GM03348 (cell line): ENCODE measurements at places on chromosomes 1 and 21.
A peak's percentile ranks its signal among the peaks of the same experiment; 100 is the strongest.

DNA sequence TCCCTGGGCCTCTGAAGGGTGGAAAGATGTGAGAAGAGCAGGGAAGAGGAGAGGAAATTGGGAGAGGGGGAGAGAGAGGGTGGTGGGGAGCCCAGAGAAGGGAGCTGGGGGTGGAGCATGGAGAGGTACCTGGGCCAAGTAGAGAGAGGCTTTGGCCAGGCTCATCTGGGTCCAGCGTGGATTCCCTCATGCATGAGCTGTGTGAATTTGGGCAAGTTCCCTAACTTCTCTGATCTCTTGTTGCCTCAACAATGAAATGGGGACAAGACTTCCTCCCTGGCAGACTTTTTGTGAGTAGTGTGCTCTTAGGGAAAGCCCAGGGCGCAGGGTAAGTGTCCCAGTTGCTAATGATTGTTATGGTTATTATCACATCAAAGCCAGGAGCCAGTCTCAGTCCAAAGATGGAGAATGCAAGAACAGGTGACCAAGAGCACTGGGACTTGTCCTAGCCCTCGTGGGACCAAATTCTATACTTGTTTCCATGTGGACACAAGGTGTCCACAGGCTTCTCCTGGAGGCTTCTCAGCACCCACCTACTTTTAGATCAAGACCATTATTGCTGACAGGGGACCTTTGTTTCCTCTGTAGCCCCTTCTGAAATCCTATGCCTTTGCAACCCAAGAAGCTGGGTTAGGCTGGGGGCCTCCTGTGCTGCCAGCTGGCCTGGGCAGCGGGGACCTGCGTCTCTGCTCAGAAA is 13.9 kb downstream of the IL6R start:
- DNase-seq: no peak

- DNase-seq: no peak
Measured at GRCh38 chr1:91381844-91382243, 22.8 kb downstream of the HFM1 start.

DNA sequence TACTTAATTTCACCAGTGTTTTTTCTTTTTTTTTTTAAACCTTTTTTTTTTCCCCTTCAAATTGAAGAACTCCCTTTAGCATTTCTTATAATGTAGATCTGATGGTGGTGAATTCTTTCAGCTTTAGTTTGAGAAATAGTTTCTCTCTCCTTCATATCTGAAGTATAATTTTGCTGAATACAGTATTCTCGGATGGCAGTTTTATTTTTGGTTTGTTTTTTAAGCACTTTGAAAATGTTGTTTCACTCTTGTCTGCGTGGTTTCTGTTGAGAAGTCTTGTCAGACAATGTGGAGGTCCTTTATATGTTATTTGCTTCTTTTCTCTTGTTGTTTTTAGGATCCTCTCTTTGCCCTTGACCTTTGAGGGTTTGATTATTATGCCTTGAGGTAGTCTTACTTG is 135.1 kb downstream of the RPS6KC1 start:
- DNase-seq: no peak

DNA sequence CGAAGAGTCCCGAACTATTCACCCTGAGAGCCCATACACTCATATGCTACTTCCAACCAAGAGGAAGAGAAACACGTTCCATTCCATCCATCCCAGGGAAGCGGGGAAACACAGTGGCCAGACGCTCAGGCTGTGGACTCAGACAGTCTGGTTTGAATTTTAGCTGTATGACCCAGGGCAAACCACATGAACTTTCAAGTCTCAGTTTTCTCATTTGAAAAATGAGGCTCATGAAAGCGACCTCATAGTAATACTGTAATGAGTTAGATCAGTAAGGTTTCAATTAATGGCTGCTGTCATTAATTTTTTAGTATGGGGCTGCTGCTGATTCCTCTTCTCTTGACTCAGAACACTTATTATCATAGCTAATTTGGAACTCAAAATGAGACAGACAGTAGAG is 1.5 kb downstream of the FCRL4 start:
- no peak for DNase-seq

DNA sequence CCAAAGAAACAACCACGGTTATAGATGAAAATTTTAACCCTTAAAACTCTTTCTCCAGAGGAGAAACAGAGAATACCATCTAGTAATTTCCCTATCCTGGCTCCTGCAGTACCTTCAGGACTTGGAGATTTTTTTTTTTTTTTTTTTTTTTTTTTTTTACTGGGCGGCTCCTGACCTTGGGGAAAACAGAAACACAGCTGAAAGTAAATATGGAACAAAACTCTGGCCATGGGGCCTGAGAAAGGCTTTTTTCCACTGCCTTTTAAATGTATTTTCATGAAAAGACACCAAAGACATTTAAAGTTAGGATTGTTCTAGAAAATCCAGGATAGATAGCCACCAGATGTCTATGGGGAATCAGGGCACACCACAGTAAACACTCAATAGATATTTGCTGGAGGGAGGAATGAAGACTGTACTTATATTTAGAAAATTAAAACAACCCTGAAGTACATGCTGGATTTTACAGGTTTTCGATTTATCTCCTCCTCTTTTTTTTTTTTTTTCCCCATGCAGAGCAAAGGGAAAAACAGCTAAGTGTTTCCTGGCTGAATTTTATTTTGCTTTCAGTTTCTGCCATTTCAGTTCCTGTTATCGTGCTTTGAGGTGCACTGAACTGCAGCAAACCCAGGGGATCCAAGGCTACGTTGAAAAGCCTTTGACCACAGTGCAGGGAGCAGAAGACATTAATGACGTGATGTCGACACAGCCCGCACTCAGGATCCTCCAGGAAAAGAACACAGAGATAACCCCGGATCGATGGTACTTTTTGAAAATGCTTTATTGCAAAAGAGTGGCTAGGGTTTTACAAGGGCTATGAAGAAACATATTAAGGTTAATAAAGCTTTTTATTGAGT is 35.7 kb upstream of the CNN3 start:
- DNase-seq: peak; percentile 38

DNA sequence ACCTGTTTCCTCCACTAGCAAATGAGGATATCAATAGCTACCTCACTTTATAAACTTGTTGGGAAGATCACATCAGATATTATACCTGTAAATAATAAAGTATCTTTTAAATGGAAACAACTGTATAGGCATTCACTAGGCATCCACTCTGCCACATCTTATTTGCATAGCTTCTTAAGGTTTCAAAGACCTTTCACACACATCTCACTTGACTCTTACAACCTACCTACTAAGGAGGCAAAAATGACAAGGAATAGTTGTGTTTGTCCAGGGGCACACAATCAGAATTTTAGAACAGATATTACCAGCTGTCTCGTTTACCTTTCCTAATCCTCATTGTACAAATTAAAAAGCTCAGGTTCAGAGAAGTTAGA is 51.5 kb downstream of the VANGL2 start:
- no peak for DNase-seq

DNA sequence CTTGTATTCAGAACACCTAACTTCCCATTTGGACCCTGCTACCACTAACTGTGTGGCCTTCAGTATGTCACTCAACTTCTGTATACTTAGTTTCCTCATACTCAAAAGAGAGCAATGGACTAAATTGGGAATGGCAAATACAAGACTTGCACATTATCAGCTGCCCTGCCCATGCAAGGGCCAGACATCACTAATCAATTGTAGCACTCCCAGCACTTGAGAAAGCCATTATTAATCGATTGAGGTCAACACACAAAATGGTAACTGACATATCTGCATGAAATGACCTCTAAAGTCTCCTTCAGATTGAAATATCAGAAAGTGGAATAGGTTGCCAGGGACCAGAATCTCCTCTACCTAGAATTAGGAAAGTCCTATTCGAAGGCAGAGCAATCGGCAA is 59.2 kb downstream of the MT1HL1 start:
- no peak for DNase-seq

GRCh38 chr1:152495066-152495675 is 15.4 kb upstream of the LCE5A start:
- DNase-seq: peak; percentile 54

- no peak for DNase-seq
Measured at GRCh38 chr1:208055535-208055934, 144.6 kb upstream of the CD34 start.

DNA sequence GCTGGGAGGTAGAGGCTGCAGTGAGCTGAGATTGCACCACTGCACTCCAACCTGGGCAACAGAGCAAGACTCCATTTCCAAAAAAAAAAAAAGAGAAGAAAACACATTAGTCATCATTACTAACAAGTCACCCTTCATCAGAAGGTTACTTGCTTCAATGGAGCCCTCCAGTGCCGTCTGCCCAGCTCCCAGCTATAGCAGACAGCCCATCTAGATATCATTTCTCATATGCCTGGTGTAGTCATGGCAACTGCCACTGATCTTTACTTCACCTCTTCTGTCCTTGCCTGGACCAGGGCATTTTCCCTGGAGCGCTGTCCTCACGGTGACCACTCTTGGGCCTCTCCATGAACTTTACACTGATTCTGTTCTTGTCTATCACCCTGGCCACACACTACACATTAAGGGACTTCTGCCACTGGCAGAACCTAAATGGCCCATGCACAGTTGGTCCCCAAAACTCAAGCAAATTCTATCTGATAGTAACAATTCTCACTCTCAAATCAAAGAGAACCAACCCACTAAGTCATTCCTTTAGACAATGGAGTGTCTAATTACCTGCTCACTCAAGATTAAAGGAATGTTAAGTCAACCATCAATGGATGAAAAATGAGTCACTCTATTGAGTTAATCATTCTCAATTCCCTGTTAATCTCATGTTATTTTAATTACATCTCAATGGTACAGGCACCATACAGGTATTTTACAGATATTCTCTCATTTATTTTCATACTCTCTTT is 12.9 kb downstream of the GPA33 start:
- no peak for DNase-seq

DNA sequence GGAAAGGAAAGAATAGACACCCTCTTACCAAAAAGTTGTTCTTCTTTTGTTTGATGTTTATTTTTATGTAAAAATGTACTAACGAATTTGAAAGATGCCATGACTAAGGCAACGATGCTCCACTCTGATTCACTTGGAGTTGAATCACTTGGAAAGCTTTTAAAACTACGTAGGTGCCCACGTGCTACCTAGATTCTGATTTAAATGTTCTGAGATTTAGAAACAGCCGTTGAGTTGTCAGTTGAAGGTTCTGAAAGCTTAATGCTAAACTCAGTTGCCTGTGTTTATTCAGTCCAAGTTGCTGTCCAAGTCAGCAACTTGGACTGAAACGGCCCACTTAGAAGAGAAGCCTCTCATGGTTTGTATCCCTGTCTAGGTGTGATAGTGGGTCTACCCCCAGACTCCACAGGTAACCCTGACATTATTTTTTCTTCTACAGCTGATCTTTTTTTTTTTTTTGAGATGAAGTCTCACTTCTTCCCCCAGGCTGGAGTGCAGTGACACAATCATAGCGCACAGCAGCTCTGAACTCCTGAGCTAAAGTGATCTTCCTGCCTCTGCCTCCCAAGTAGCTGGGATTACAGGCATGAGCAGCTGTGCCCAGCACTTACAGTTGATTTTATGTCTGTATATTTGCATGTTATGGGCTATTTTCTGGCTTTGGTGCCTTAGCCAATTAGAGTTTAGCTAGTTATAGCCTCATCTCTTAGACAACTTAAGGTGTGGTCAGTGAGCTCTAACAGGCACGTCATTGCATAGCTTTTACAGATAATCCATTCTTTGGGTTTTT is 1.4 kb upstream of the VAMP4 start:
- DNase-seq: peak; percentile 52

- peak; percentile 33 for DNase-seq
Measured at GRCh38 chr21:31921079-31921478, 48.3 kb downstream of the HUNK start.

DNA sequence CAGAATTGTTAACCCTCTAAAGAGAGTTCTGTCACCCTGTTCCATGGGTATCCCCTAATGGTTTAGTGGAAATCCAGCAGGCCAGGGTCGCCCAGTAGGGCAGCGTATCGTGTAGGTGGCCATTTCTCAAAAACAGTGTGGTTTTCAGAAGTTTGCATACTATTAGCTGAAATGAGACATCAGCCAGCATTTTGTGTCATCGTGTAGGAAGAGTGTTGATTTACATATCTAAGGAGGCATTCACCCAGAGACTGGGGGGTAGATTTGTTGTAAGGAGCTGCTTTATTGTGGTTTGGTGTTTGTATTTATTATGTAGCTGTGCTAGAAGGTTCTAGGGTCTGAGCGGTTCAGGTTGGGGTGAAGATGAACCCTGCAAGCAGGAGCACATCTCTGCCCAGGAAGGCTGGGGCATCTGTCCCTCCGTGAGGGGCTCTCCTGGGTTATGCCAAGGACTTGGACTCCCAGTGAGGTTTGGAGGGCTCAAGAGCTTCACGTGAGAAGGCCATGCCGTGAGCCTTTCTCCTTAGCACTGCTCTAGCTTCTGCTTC is 174.4 kb downstream of the PGBD5 start:
- no peak for DNase-seq

DNA sequence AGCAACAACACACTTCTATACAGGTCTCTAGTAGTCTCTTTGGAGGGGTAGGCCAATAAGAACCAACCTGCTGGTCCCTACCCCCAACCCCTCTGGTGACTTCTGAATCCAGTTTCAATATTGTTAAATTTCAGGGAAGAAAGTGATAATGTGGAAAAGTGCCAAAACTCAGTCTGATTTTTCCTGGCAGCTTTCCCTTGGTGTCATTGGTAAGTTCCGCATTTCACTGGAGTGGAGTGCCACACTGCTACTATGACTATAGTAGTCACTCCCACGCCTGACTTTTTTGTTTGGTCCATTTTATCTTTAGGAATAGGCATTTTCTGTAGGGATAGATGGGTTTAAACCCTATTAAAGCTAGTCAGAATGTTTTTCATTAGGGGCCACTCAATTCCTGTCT is 5.7 kb upstream of the ARID1A start:
- no peak for DNase-seq

- DNase-seq: no peak
Measured at GRCh38 chr1:86828024-86828423, 85.9 kb downstream of the SELENOF start.

DNA sequence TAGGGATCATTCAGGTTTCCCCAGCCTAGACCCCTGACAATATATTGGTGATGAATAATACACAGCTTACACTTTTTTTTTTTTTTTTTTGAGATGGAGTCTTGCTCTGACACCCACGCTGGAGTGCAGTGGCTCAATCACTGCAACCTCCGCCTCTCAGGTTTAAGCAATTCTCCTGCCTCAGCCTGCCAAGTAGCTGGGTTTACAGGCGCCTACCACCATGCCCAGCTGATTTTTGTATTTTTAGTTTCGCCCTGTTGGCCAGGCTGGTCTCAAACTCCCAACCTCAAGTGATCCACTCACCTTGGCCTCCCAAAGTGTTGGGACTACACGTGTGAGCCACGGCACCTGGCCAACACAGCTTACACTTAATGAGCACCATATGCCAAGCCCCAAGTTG is 7.2 kb downstream of the VASH2 start:
- DNase-seq: no peak

DNA sequence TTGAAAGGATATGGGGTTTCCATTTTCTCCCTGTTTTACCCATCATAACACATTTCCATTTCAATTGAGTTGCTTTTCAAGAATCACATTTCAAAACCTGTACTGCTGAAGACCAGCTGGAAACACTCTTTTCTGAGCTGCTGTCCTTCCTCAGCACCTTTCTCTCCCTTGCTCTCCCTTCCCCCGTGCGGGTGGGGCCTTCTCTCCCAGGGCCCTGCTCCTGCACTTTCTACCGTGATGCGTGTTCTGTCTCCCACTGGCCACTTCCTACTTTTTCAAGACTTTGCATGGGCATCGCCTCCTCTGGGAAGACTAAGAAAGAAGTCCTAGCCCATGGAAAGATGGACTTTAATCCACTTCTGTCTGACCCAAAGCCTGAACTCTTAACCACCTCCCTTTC is 390.4 kb downstream of the PTPRU start:
- no peak for DNase-seq

- no peak for DNase-seq
Measured at GRCh38 chr1:62327360-62328055, 8.3 kb upstream of the KANK4 start.

- peak; percentile 67 for DNase-seq
Measured at GRCh38 chr1:112743174-112744008, 28.3 kb upstream of the PPM1J start.
